ENCODE measurements at places on chromosomes 12 and 14. TPM values are rescaled to one million over a fixed set of nuclear protein-coding genes. Genes with fewer than 3 reads are reported as not detected.

GRCh38 chr12:31089072-31089471 is 15.4 kb downstream of the DDX11 start:
- DNase-seq = no peak
- H3K27ac ChIP-seq = no peak overlapping the region
- H3K36me3 ChIP-seq = peaks cover 96% of the 10 kb centered on the region
- H3K4me1 ChIP-seq = no peaks in the 10 kb centered on the region
- H3K27me3 ChIP-seq = no peaks in the 10 kb centered on the region

GRCh38 chr14:35480119-35480769 is 53.7 kb upstream of the INSM2 start:
- no peaks in the 10 kb centered on the region for H3K4me1 ChIP-seq
- no peak for DNase-seq
- H3K36me3 ChIP-seq = no peaks in the 10 kb centered on the region
- no peak overlapping the region for H3K4me3 ChIP-seq
- no peaks in the 10 kb centered on the region for H3K27me3 ChIP-seq
- no peak overlapping the region for H3K27ac ChIP-seq

DNA sequence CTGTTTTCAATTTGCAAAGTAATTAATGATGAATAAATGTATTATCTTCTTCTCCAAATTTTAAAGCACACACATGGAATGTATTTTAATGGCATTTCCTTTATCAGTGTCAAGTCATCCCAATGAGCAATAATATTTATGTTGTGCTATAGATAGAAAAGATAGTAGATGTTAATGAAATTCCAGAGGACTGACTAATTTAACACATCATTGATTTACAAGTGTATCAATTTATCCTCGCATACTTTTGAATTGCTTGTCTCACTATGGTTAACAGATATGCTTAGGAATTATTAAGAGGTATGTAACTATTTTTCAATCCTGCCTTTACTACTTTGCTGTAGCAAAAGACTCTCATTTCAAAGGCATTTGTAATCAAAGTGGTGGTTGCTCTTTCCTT is 842.9 kb downstream of the SLC6A15 start:
- no peak for DNase-seq
- H3K4me1 ChIP-seq = no peaks in the 10 kb centered on the region
- no peak overlapping the region for H3K4me3 ChIP-seq
- H3K27ac ChIP-seq = no peak overlapping the region

- H3K4me1 ChIP-seq = peaks cover 82% of the 10 kb centered on the region
- no peak overlapping the region for H3K4me3 ChIP-seq
- no peaks in the 10 kb centered on the region for H3K36me3 ChIP-seq
- DNase-seq = no peak
Measured at GRCh38 chr14:33940561-33941011, 10.3 kb downstream of the EGLN3 start.

- H3K36me3 ChIP-seq = no peaks in the 10 kb centered on the region
- no peak overlapping the region for H3K4me3 ChIP-seq
- no peak overlapping the region for H3K27ac ChIP-seq
- no peaks in the 10 kb centered on the region for H3K4me1 ChIP-seq
Measured at GRCh38 chr14:60670989-60671388, 21.7 kb upstream of the SIX1 start.

GRCh38 chr14:74649673-74650072 is 37.6 kb upstream of the LTBP2 start:
- no peaks in the 10 kb centered on the region for H3K36me3 ChIP-seq
- H3K27ac ChIP-seq = no peak overlapping the region
- no peak overlapping the region for H3K4me3 ChIP-seq
- peaks cover 25% of the 10 kb centered on the region for H3K27me3 ChIP-seq
- no peak for DNase-seq
- peaks cover 13% of the 10 kb centered on the region for H3K4me1 ChIP-seq

- H3K4me1 ChIP-seq = no peaks in the 10 kb centered on the region
- no peak overlapping the region for H3K27ac ChIP-seq
- H3K27me3 ChIP-seq = no peaks in the 10 kb centered on the region
- H3K4me3 ChIP-seq = no peak overlapping the region
Measured at GRCh38 chr12:22672951-22673350, 48.0 kb downstream of the ETNK1 start.

- no peaks in the 10 kb centered on the region for H3K27me3 ChIP-seq
- DNase-seq = no peak
- no peak overlapping the region for H3K4me3 ChIP-seq
- no peaks in the 10 kb centered on the region for H3K4me1 ChIP-seq
Measured at GRCh38 chr12:77033658-77034536, 31.5 kb downstream of the E2F7 start.

GRCh38 chr14:77799863-77800730 is at the start of gene ADCK1:
TSS of gene ADCK1 (plus strand) at chr14:77800109. CDS start at chr14:77818979, 18,870 bp downstream.
- H3K4me3 ChIP-seq = peak within 1 kb of the TSS; percentile 91
- H3K27me3 ChIP-seq = no peaks in the 10 kb centered on the region
- peak; percentile 97 for DNase-seq
- H3K27ac ChIP-seq = peak within 1 kb of the TSS; percentile 92
- no peaks in the 10 kb centered on the region for H3K36me3 ChIP-seq

DNA sequence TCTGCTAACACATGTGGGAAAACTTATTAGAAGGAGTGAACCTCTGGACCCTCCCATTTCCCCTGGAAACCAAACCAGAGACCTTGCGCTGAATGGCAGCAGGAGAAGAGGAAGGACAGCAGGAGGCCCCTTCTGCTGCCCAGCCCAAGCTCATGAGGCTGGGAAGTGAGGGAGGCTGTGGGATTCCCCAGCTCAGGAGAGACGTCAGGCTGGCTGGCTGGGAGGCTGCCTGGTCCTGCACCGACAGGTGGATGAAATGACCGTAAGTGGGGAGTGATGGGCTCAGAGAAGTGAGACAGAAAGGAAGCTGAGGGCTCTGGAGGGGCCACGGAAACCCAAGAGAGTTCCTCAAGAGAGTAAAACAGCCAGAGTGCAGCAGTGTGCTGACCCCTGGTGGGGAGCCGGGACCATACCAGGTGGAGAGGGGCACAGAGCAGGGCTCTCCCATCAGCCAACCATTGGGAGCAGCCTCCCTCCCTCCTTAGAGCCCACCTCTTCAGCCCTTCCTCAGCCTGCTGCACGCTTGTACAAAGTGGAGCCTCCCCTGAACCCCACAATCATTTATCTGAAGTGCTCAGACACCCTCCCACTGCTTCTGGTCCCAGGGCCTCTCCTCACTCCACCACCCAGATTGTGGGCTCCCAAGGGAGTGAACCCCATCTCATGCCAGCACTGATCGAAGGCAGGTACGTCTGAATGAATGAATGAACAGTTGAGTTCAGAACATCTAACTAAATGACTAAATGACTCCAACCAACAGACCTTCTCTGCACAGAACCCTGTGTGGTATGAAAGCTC is 14.0 kb downstream of the TAMALIN start:
- no peaks in the 10 kb centered on the region for H3K27me3 ChIP-seq
- no peak overlapping the region for H3K27ac ChIP-seq
- peaks cover 35% of the 10 kb centered on the region for H3K4me1 ChIP-seq

DNA sequence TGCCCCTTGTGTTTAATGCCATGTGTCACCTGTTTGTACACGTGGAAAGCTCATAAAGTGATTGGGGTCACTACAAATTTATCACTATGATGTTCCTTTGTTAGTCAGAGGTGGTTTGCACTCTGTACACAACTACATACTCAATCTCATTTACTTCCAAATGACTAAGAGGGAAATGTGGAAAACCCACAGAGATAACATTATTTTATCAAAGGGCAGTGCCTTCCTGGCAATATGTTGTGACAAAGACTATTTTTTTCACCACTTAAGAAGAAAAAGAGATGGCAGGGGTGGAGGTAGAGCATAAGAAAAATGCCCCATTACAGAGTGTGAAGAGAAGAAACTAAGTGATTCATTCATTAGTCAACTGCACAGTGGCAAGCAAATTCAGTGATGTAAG is 1064.1 kb upstream of the FLRT2 start:
- no peak overlapping the region for H3K27ac ChIP-seq
- H3K4me3 ChIP-seq = no peak overlapping the region
- H3K27me3 ChIP-seq = no peaks in the 10 kb centered on the region
- DNase-seq = no peak
- no peaks in the 10 kb centered on the region for H3K36me3 ChIP-seq
- H3K4me1 ChIP-seq = no peaks in the 10 kb centered on the region

DNA sequence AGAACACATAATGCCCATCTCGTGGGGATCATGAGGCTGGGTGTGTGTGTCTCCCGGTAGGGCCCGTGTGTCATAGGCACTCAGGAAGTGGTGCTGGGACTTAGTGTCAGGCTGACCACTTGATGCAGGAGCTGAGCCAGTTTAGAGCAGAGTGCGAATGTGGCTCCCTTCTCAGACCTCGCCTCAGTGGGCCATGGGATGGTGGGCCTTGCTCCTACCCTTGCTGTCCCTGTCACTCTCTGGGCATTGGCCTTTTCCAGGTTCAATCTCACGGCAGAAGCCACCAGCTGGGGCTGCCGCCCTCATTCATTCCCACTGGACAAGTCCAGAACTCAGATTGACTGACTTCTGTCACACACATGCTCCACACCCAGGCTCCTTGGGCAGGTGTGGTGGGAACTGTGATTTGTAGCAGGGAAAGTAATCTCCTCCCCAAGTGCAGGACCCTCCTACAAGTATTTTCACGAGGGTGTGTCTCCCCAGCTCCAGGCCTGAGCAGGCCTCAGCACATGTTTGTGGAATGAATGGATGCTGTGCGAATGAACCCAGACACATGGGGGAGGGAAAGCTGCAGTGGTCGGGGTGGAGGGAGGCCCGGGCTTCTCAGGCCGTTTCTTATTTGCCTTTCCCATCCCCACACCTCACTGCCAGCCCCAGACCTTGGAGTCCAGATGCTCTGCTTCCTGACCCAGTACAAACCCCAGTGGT is 54.9 kb downstream of the BEGAIN start:
- H3K36me3 ChIP-seq = peaks cover 23% of the 10 kb centered on the region
- peak; percentile 84 for DNase-seq
- H3K4me3 ChIP-seq = no peak overlapping the region
- peaks cover 27% of the 10 kb centered on the region for H3K4me1 ChIP-seq

DNA sequence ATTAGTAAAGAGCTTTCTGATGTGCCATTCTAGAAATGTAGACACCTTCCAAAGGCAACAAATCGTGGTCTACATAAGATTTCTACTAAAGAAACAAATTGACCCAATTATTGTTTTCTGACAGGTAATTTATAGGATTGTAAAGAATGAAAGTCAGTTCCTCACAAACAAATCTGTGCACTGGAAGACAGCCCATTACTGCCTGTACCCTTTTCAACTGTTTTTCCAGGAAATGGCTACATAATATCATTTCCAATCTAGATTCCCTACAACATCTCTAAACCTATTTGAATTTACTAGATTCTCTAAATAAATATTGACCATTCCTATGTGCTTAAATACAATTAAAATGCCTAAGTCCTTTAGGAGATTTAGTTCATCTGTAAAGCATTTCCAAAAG is 939.1 kb downstream of the FSCB start:
- no peak overlapping the region for H3K27ac ChIP-seq
- H3K36me3 ChIP-seq = no peaks in the 10 kb centered on the region
- no peak for DNase-seq
- no peaks in the 10 kb centered on the region for H3K4me1 ChIP-seq

MYF6 gene
- not detected for total RNA-seq

KRT5 gene
- total RNA-seq = not detected

MAP3K9 gene
- 0.83 TPM for total RNA-seq

All from esophagus muscularis mucosa (tissue), 4 donors.